ENCODE measurements at places on chromosomes 6 and 20.
A peak's percentile ranks its signal among the peaks of the same experiment; 100 is the strongest.

GRCh38 chr6:18153311-18153703 is 1.6 kb downstream of the TPMT start:
- no peak for DNase-seq

DNA sequence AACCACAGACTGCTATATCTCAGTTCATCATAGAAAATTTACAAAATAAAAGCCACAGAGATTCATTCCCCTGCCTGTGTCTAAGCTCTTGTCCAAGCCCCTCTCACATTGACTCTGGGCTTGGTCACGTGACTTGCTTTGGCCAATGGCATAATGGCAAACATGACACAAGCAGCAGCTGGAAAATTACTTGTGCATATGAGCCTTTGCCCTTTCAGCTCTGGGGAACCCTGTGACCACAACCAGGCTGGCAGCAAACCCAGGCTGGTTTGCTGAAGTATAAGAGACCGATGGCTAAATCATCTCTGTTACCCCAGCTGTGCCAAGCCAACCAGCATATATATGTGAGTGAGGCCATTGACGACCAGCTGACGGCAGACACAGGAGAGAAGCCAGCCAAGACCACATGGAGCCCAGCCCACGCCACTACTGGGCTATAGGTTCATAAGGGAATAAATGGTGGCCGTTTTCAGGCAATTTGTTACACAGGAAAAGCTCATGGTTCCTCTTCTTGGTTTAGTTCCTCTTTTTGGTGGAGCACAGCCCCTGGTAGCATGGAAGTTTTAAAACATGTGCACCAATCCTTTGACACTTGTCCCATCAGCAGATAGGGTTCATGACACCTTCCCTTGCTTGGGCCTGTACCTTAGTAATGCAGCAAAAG is 31.8 kb upstream of the RSPO4 start:
- DNase-seq = no peak

GRCh38 chr6:71420693-71421328 is 132.2 kb downstream of the OGFRL1 start:
- DNase-seq = peak; percentile 90

DNA sequence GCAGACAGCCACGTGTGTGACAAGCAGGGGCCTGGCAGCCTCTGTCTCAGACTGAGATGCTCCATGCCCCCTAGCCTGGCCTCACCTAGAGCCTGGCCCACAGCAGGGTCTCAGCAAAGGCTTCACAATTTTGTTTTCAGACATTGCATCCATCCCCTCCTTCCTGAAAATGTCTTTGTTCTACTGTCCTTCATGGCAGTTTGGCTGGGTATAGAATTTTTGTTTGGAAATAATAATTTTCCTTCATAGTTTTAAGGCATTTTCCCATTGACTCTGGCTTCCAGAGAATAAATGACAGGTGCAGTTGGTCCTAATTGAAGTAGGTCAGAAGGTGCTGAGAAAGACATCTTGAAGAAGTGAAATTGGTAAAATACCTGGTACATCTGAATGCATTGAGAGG is 216.2 kb downstream of the EYA2 start:
- no peak for DNase-seq

GRCh38 chr6:86888301-86888700 is 49.0 kb upstream of the HTR1E start:
- DNase-seq = no peak

- DNase-seq = no peak
Observed at GRCh38 chr20:18101125-18101810, 36.4 kb upstream of the KAT14 start.

DNA sequence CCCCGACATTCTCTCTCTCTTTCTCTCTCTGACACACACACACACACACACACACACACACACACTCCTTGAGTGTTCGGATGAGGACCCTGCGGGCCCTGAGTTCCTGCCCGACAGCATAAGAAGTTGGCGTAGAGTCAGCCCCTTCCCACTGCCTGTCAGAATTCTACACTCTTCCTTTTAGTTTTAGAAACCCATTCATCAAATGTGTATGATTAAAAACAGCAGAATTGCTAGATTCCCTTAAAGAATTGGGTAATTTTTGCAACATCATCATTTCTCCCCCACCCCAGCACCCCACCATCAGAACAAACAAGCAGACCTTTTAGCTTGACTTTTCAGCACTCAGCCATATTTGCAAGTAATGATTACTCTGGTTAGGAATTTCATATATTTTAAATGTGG is 322.8 kb downstream of the FARS2 start:
- no peak for DNase-seq

- DNase-seq = no peak
Observed at GRCh38 chr20:37542281-37542680, 14.6 kb upstream of the BLCAP start.

DNA sequence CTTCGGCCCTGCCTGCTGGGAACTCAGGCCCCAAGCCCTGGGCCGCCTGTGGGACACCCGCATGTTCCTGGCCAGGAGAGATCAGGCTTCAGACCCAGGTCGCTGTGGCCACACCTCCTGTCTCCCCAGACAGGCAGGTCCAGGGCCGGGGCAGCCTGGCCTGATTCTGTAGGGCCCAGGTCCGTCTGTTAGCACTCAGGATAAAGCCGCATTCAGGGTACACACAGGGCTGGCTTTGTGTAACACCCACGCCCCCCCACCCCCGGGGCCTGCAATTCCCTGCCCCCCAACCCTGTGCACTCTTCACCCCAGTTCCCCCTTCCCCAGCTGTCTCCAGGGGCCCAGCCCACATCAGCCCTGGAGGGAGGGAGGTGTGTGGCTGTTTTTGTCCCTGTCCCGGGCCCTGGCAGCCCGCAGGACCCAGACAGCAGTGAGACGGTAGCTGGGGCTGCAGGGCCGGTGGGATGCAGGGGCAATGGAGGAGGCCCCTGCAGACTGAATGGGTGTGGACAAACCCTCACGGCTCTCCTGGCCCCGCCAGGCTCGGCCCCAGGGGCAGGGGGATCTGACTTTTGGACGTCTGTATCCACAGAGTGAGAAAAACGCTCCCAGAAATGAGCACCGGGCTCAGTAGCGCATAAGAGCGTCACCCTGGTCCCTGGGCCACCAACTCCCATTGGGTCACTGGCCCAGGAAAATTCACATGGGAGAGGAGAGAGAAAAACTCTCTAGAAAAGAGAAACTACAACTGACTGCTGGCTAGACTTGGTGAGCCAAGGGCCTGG is 42.4 kb upstream of the ZBP1 start:
- no peak for DNase-seq

DNA sequence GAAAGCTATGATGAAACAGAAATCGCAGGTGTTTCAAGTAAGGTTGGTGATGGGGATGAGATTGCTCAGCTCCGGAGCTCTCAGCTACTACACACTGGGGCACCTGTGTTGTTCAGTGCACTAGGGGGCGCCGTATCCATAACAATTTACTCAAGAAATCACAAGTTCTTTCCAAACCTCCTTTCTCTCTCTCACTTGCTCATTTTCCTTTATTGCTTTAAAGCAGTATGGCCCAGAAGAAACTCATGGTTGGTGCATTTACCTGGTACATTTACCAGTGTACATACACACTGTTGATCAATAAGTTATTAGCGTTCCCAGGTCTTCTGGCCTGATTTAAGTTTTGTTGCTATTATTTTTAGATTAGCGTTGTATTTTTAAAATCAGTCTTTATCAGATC is 235.2 kb upstream of the TAB2 start:
- DNase-seq = peak; percentile 35

- no peak for DNase-seq
Observed at GRCh38 chr6:125846292-125847024, 55.7 kb downstream of the NCOA7 start.

DNA sequence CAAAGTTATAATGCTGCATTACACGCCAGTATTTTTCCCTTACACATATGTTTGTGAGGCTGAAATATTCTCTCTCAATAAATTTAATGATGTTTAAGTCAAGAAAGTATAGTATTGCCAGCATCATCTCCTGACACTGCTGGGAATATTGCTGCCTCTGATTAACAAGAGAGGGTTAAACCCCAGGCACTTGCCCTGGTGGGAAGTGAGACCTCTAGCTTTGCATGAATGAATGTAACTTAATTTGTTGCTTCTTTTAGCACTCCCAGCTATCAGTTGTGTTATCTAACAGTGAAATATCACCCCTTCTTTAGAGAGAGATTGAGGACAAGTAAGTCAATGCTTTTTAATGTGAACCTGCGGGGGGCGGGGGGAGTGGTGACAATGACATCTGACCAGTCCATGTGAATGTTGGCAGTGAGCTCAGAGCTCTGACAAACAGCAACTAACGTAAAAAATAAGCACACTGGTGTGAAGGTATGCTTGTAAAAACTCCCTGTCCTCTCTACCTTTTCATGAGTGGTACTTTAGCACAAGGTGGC is 9.8 kb downstream of the FOXA2 start:
- DNase-seq = no peak

DNA sequence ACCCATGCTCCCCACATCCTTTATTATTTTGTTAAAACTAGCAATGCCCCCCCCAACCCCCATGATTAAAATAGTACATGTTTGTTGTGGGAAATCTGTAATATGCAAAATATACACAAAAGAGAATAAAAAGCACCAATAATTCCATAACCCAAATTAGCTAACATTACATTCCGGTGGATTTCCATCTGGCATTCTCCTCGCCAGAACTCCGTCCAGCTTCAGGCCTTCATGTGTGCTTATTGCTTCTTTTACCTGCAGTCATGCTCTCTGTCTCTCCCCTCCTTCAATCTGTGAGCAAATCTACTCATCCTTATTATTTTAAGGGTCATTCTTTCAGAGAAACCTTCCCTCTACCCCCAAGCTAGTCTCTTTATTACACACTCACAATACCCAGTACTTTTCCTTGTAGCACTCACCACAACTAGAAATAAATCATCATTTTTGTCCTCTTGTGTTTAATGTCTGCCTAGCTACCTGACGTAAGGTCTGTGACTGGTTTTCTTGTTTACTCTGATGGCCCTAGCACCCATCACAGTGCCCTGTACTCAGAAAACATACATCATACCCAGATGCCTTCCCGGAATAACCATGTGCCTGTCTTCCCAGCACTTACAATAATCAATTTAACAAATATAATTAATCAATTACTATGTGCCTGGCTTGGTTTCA is 25.6 kb upstream of the IER3 start:
- DNase-seq = no peak

DNA sequence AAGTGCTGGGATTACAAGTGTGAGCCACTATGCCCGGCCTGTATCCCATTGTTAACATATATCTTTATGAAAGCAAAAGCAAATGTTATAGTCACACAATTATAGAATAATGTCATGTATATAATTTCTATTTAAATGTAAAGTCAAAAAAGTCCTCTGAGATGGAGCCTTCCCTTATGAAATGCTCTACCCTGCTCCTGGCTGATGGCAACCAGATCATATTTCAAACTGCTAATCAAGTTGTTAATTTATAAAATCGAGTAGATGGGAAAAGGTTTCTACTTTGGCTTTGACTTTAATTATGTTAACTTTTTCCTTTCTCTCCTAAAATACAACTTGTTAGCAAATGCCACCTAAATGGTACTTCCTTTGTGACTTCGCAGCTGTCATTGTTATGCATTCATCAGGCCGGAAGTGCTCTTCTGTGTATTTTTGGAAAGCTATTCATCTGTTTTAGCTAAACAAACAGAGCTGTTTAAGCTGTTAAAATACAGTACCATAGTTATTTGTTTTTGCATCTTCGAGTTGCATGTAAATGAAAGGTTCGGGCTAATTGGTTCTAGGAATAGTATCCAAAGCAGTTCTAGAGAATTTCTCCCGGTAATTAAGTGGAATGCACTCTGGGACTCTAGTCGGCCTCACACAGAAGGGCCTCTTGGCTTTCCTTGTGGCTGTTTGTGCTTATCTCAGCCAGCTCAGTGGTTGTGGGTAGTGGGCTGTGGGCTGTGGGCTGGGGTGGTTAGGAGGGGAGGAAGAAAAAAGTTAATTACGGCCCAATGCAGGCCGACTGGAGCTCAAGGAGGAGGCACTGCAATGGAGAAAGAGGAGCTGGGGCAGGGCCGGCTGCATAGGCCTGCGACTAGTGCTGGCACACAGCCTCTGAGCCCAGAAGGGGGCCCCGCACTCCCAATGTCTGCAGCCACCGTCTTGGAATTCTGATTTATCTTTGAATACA is 34.8 kb downstream of the SLC35D3 start:
- DNase-seq = no peak

DNA sequence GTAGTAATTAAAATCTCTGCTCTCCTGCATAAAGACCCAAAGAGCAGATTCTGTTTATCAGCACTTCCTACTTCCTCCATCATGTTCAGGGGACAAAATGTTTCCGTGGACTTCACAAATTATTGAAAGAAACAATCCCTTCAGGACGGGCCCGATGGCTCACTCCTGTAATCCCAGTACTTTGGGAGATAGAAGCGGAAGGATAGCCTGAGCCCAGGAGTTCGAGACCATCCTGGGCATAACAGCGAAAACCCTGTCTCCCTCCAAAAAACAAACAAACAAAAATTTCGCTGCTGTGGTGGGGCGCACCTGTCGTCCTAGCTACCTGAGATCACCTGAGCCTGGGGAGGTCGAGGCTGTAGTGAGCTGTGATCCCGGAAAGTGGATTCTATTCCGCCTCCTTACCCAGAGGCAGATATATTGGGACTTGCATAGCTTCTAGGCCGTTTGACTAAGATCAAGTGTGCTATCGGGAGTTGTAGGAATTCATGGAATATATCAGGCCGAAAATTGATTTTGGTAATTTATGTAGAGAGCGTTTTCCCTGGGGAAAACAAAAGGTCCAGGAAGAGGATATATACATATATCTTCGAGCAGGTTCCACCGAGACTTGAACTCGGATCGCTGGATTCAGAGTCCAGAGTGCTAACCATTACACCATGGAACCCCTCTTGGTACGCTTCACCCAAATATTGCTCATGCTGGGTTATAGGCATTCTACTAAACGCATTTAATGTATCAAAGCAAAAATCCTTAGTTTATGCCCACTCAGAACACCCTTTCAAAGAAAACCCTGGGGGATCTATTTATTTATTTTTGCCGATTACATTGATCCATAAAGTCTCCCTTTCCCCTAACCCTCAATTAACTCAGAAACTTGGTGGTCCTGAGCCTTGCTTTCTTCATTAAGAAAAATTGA is 74.5 kb upstream of the ZNF184 start:
- DNase-seq = no peak

- DNase-seq = no peak
Observed at GRCh38 chr6:115078555-115078954, 735.7 kb upstream of the HS3ST5 start.

- no peak for DNase-seq
Observed at GRCh38 chr20:48547664-48548063, 280.1 kb downstream of the PREX1 start.

DNA sequence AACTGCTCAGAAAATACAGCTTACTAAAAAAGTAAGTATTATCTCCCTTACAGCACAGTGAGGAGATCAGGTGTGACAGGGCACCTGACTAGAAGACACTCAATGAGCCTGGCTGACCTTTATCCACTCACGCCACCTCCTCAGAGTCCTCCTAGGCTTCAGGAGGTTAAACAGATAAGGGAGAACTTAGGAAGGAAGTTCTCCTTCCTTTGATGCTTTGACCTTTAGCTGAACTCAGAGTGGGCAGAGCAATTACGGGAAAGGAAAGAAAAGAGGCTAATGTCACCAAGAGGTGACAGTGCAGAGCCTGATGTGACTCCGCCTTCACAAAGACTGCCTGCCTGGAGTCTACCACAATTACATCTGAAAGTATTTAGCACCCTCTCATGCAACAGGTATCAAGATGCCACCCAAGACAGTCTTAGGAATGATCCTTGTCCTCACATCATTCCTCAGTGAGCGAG is 36.7 kb downstream of the MAN1A1 start:
- DNase-seq = no peak

- DNase-seq = no peak
Observed at GRCh38 chr6:38021029-38021428, 201.5 kb downstream of the ZFAND3 start.
